ENCODE measurements at places on chromosomes 16 and 17.

DNA sequence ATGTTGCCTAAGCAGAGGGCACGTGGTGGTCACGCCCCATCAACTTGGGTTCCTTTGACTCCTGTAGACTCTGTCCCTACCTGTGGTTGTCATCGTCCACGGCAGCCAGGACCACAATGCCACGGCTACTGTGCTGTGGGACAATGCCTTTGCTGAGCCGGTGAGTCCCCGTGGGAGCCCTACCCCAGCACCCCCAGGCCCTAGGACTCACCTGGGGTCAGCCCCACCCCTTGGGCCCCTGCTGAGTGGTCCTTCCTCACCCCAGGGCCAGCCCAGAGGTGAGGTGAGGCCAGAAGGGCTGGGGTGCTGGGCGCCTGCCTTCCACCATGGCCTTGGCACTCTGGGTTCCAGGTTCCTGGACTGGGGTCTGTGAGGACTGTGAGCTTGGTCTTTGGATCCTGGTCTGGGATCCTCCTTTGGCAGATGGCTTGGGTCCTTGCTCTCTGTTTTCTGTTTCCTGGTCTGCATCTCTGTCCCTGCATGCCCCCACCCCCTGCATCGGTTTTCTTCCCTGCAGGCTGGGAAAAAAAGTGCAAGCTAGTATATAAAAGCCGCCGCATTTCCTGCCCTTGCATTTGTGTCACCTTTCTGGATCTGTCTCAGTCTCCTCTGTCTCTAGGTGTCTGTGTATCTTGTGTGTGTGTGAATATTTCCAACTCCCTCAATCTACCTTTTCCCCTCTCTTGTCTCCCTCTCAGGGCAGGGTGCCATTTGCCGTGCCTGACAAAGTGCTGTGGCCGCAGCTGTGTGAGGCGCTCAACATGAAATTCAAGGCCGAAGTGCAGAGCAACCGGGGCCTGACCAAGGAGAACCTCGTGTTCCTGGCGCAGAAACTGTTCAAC, 17.5 kb downstream of the STAT5A start:
- no peak for DNase-seq

DNA sequence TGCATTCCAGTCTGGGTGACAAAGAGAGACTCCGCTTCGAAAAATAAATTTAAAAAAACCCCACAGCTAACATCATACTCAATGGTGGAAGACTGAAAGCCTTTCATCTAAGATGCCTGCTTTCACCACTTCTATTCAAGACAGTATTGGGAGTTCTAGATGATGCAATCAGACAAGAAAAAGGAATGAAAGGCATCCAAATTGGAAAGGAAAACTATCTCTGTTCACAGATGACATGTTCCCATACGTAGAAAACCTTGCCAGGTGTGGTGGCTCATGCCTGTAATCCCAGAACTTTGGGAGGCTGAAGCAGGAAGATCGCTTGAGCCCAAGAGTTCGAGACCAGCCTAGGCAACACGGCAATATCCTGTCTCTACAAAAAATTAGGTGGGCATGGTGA, 31.1 kb downstream of the RANBP10 start:
- DNase-seq, result no peak

DNA sequence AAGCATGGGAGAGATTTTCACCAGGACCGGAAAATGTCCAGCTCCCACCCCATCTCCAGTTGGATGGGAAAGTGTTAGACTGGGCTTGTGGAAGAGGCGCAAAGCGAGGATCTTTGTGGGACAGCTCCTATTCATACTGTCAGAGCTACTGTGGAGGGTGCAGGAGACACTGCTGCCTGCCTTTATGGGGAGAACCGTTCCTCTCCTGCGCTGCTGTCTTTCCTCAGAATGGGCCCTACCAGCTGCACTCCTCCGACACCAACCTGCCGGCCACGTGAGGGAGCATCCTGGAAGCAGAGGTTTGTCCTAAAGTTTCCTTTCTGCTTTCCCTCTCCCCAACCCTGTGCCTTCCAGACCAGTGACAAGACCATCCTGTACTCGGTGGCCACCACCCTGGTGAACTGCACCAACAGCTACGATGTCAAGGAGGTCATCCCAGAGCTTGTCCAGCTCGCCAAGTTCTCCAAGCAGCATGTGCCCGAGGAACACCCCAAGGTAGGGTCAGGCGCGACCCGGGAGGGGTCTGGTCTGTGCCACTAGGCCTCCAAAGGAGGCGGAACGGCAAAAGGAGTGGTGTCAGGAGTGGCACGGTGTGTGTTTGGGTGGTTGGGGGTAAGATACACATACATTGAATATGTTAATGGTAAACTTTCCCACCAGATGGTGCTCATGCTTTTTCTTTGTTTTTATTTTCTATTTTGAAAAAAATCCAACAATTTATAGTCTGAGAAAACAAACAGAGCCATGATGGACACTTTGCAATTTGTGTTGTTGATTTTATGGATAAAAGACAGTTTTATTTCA, 23.0 kb downstream of the SLC35G3 start:
- DNase-seq, result peak; percentile 17

GRCh38 chr17:63665527-63666214, 34.3 kb downstream of the LIMD2 start:
- no peak for DNase-seq

DNA sequence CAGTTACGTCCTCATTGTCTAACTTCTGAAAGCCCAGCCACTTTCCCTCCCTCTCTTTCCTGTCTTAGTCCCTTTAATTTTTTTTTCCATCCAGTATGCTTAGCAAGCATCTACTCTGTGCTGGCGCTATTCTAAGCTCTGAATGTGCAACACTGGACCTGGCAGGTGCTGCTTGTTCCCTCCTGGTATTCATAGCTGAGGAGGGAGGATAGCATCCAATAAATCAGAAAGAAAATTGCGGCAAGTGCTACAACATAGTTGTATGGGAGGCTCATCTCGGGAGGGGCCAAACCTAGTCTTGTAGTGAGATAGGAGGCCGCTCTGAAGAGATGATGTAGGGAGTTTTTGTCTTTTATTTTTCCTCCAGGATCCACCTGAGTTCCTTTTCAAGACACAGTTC, 457.3 kb upstream of the HSBP1 start:
- no peak for DNase-seq

- no peak for DNase-seq
Measured at GRCh38 chr16:66750279-66751052, 943 bp downstream of the DYNC1LI2 start.

DNA sequence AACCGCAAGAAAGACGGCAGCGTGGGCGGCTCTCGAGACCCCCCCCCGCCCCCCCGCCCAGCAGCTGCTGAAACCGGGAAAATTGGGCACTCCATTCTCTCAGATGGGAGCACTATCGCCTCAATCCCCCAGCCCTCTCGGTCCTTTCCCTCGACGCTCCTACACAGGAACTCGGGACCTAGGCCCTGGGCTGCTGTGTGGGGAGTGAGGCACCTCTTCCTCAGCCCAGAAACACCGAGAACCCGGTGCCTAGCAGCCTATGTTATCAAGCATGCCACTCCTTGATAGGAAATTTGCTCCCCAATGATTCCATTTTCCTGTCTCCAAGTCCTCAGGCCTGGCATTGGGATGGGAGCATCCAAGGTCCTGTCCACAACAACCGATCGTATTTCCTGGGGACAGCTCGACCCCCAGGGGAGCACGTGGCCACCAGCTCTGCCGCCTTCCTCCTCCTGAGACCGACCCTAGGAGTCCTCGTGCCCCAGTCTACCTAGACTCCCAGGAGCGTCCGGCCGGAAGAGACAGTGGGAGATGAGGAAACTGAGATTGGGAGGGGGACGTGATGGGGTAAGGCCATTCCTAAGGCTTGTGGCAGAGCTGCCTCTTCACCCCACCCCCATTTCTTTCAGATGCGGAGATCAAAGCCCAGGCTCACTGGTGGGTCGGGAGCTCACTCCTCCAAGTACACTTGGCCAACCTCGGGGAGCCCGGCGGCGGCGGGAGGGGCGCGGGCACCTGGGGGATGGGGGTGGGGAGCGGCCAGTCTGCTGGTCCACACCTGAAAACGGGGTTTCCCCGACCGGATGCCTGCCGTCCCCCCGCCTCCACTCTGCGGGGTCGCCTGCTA, 17.5 kb upstream of the CBX8 start:
- no peak for DNase-seq

- no peak for DNase-seq
Measured at GRCh38 chr16:281660-282255, 1.2 kb upstream of the PDIA2 start.
